ENCODE measurements at places on chromosomes 12 and 14.

DNA sequence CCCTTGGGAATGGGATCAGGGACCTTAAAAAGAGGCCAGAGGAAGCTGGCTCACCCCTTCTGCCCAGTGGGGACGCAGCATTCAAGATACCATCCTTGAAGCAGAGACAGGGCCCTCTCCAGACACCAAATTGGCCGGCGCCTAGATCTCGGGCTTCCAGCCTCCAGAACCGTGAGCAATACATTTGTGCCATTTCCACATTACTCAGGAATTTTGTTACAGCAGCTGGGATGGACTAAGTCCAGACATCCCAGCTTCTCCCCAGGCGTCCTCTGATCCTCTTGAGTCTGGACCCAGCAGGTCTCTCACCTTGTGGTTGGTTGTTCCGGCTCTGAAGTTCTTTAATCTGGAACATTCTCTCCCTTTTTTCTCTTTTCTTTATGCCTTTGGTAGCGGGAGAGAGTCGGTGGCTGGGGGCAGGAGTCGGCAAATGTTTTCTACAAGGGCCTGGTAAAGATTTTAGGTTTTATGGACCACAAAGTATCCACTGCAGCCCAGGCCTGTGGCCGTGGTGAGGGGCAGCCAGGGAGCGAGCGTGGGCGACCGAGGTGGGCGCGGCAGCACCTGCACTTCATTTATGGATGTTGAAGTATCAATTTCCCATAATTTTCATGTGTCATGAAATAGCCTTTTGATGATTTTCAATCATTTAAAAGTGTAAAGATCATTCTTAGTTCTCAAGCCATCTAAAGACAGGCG is 4.8 kb downstream of the CEP170B start:
- no peak for DNase-seq

DNA sequence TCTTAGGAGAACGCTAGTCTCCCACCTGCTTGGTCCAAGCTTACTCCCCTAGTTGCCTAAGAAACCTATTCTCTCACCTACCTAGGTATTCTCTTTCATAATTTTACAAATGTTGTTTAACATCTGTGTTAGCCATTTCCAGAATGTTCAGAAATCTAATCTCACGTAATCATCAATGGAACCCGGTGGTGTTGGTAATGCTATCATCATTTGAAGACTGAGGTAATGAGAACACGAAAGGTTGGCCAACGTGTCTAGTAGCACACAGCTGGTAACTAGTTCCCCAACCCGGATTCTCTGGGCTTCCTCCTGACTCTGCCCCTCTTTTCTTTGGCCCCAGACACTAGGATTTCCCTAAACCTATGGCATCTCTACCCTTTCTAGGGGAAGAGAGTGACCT is 43.8 kb upstream of the EMP1 start:
- no peak for DNase-seq

DNA sequence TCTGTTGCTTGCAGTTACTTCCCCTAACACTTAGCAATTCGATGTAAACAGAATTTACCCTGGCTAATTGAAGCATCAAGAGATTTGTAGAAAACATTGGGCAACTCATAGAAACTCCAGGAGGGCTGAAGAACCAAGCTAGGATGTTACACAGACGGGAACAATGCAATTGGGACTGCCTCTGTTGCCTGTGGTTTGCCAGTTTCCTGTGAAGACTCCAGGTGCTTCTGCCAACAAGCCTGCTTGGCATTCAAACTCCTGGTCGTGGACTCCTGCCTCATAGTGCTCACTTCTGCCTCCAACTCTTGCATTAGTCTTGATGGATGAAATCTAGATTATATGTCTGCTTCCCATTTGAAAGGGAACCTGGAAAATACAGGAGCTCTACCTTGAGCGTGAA is 246.0 kb downstream of the BMP4 start:
- no peak for DNase-seq

- DNase-seq = no peak
Observed at GRCh38 chr14:21385188-21385904, 1.5 kb upstream of the SUPT16H start.

GRCh38 chr12:86666316-86666715 is 410.1 kb upstream of the MGAT4C start:
- DNase-seq = no peak

- DNase-seq = no peak
Observed at GRCh38 chr14:73239393-73240241, 2.3 kb downstream of the PAPLN start.

DNA sequence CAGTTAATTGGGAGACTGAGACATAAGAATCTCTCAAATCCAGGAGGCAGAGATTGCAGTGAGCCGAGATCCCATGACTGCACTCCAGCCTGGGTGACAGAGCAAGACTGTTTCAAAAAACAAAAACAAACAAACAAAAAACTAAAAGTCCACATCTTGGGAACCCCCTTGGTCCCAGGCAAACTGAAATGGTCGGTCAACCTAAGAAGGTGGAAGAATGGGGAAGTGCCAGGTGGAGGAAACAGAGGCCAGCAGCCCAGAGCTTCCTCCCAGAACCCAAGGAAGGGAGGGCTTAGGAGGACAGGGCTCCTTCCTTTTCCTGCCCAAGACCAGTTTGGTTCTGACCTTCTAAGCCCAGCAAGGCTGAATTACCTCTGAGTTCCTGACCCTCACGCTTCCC is 121.0 kb upstream of the FUT8 start:
- no peak for DNase-seq

DNA sequence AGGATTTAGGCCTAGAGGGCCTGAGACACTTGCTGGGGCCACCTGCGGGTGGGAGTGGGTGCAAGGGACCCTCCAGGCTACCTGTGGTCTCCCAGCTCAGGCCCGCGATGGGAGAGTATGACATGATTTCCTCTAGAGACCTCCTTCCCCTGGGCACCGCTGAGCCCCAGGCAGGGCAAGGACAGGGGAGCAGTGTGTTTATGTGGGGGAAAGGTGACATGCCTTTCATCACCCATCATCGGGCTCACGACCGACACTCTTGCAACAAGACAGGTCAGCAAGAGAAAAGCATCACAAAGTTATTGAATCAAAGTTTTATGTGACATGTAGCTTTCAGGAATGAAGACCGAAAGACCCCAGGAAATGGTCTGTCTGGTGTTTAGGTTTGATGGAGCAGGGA is 19.9 kb downstream of the SH2B3 start:
- no peak for DNase-seq

- no peak for DNase-seq
Observed at GRCh38 chr14:26204728-26205479, 392.9 kb downstream of the NOVA1 start.

DNA sequence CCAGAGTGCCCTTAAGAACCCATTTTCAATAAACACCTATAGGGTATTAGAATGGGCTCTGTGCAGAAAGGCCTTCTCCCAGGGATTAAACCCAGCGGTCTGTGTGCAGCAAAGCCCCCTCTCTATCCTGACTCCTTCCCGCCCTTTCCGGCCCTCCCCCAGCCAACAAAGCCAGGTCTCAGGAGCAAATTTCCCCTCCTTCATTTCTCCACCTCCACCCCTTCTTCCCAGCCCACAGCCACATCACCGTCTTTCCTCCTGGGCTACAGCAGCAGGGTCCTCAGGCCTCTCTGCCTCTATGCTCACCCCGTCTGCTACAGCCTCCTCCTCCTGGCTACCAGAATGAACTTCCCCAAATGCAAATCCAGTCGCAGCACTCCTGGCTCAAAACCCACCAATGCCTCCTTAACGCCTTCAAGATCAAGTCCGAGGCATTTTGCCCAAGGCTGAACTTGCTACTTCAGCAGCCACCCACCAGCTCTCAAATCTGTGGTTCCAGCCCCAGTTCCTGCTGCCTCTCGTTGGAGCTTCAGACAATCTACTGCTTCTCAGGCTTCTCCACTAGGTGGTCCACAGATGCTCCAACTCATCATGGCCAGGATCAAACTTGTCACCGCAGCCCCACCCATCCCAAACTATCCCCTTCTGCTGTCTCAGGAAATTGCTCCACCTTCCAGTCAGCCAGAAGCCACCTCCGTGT is 134.8 kb downstream of the BCL11B start:
- DNase-seq = no peak

GRCh38 chr12:2646341-2646740 is 148.4 kb upstream of the FKBP4 start:
- no peak for DNase-seq

Data from NCI-H1436 treated with DMSO at 0.1 percent for 48 hours (cell line).